Activated CD8-positive, alpha-beta memory T cell treated with anti-CD3 and anti-CD28 coated beads, Interleukin-2, amount 50 U/mL, for 4 hours (primary cell): ENCODE measurements at places on chromosomes 13 and 19.

GRCh38 chr13:37981932-37982331, 112.4 kb upstream of the TRPC4 start:
- DNase-seq = no peak

GRCh38 chr13:66933994-66934393, 296.1 kb downstream of the PCDH9 start:
- no peak for DNase-seq

GRCh38 chr19:37227996-37228395, 10.0 kb downstream of the ZNF383 start:
- peak; percentile 26 for DNase-seq

DNA sequence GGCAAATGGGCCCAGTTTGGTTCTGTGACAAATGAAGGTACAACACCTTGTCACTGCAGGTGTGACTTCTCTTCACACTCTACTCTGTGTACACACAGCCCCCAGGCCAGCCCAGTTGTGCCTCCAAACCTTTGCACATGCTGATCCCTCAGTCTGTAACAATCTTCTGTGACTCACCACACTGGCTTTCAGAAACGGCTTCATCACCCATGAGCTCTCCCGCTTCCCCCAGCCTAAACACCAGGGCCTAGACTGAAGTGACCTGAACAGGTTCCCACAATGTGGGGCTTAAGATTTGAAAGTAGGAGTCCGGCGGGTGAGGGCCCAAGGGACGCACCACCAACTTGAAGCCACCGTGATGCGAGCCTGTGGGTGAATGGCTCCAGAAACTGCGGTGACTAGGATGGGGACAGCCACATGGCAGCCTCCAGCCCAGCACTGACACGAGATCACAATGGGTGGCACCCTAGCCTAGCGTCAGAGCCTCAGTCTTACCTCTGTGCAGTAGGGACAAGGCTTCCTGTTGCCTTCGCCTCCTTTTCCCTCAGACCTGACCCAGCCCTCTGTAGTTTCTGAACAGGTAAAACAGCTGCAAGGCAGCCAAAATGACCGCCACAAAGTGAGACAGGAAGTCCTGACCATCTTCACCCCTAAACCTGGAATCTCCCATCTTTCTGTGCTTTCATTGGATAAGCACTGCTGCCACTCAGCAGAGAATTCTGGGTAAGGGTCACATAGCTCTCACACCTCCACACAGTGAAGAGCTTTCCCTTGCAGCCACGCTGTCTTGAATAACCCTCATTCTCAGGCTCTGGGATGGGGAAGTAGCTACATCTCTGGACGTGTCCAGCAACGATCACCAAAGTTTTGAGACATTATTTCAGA, 34.2 kb upstream of the ZNF599 start:
- no peak for DNase-seq

DNA sequence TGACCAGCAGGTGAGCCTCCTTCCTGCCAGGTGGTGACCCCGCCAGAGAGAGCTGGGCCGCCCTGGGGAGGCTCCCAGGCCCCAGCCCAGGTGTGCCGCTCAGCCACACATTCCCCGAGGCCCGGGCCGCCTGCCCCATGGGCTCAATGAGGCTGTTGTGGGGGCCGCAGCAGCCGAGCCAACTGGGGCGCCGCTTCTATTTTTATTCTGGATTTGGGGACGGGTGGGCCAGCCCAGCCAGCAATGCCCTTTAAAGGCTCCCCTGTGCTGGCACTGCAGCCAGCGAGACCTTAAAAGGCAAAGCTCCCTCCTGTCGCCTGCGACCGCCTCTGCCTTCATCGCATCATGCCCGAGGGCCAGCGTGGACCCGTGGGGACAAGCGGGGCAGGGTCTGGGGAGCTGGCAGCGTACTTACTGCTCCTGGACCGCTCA, 17.7 kb upstream of the CRTC1 start:
- DNase-seq = no peak

DNA sequence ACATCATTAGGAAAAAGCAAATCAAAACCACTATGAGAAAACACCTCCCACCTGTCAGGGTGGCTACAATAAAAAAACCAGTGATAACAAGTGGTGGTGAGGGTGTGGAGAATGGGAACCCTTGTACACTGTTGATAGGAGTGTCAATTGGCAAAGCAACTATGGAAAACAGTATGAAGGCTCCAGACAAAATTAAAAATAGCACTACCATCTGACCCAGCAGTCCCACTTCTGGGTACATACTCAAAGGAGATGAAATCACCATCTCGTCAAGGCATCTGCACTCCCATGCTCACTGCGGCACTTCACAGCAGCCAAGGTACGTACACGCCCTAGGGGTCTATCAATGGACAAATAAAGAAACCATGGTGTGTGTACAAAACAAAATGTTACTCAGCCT, 715.1 kb downstream of the UQCRFS1 start:
- no peak for DNase-seq

- no peak for DNase-seq
These were observed 412.7 kb downstream of the LMO7 start for GRCh38 chr13:76048675-76049375.

GRCh38 chr13:65763811-65764210, 1466.3 kb downstream of the PCDH9 start:
- no peak for DNase-seq

- DNase-seq = peak; percentile 76
These were observed 25.9 kb downstream of the GRIN2D start for GRCh38 chr19:48419158-48419920.

GRCh38 chr19:35438096-35438495, 10.0 kb upstream of the FFAR2 start:
- DNase-seq = no peak

DNA sequence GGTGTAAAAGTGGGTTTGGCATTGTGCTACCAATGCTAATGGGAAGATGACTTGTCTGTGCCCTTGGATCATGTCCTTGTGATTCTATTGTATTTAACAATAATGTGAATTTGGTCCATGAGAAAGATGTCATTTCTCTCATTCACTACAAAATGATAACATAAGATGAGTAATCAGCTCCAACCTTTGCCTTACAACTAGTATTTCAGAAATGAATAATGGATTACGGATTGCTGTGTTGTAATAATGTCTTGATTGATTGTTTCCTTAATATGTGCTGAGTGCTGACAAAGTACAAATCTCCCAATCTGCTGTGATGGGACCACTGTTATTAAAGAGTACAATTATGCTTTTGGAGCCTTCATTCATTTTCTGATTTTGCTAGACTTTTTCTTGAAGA, 375.0 kb downstream of the PCDH9 start:
- no peak for DNase-seq

- DNase-seq = no peak
These were observed 104.0 kb downstream of the ATP11A start for GRCh38 chr13:112793545-112794445.

- no peak for DNase-seq
These were observed 22.5 kb upstream of the NDFIP2 start for GRCh38 chr13:79458436-79458835.

GRCh38 chr19:15300533-15301197, 31.7 kb downstream of the BRD4 start:
- DNase-seq = no peak

- no peak for DNase-seq
These were observed 416.6 kb upstream of the ATXN8OS start for GRCh38 chr13:69690999-69691398.

DNA sequence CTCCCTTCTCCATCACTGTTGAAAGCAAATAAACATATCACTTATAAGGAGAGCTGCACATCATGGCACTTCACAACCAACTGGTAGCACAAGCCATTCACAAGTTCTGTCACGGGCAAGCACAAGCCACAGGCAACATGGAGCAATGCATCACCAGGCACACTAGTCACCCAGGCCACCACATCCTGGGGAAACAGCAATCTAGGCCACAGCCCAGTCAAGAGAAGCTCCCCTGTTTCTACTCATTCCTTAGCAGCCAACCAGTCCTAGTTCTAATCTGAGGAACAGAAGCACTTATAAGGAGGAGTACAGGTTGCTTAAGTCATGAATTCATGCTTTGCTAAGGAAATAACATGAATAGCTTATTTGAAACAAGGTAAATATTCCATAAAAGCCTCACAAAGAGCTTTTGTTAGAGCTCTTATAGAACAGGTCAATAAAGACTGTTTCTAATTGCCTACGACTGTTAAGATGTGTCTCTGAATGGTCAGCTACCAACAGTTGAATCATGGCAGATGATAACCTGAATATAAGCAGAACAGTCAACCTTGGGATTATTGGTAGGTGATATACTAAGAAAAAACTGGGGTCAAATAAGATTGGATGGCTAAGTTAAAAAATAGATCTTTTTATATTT, 169.0 kb downstream of the TBC1D4 start:
- DNase-seq = peak; percentile 19

DNA sequence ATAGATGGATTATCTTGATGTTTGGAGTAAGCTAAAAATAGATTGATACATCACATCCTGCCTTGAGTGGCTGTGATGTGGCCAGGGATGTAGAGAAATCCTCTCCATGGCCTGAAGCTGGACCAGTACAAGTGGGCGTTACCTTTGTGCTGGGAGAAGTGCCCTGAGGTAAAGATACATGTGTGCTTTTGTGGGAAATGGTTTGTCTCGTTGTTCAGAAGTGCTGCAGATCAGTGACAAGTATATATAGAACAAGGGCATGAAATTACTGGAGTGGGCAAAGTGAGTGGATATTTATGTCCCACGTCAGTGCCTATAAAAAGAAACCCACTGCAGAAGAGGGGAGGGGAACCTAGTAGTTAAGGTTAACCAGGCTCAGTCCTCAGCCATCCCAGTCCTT, 12.2 kb upstream of the ZNF304 start:
- no peak for DNase-seq

DNA sequence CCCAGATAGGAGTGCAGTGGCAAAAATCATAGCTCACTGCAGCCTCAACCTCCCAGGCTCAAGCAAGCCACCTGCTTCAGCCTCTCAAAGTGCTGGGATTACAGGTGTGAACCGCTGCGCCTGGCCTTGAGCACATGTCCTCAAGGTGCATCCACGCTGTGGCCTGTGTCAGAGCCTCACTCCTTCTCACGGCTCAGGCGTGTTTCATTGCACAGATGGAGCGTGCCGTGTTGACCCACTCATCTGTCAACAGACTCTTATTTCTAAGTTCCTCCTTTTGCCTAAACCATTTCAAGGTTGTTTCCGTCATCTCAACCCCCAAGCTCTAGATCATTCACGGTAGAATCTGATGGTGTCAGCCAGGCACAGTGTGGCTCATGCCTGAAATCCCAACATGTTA, 28.2 kb downstream of the ATP8B3 start:
- DNase-seq = no peak

- no peak for DNase-seq
These were observed 34.7 kb upstream of the SLITRK6 start for GRCh38 chr13:85833921-85834320.

GRCh38 chr13:23990455-23990854, 93.2 kb upstream of the C1QTNF9B start:
- no peak for DNase-seq

- no peak for DNase-seq
These were observed 136.7 kb downstream of the SIPA1L3 start for GRCh38 chr19:38043649-38044144.

DNA sequence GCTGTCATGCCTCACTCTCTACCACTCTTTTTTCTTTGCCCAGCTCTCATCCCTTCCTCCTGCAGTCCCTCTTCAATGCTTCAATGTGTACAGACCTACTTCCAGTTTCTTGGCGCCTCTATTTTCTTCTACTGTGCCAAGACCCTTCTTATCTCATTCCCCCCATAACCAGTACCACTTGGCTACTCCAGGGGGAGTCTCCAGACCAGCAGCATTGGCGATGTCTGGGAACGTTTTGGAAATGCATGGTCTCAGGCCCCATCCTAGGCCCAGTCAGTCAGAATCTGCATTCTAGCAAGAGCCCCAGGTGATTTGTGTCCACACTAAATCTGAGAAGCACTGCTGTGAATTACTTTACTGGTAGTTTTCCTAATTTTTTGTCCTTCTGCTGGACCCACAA, 198.2 kb downstream of the SLC7A1 start:
- DNase-seq = no peak

- DNase-seq = no peak
These were observed 52.8 kb downstream of the SLC6A16 start for GRCh38 chr19:49272204-49272603.

- DNase-seq = no peak
These were observed 16.2 kb downstream of the TMTC4 start for GRCh38 chr13:100658363-100658762.

DNA sequence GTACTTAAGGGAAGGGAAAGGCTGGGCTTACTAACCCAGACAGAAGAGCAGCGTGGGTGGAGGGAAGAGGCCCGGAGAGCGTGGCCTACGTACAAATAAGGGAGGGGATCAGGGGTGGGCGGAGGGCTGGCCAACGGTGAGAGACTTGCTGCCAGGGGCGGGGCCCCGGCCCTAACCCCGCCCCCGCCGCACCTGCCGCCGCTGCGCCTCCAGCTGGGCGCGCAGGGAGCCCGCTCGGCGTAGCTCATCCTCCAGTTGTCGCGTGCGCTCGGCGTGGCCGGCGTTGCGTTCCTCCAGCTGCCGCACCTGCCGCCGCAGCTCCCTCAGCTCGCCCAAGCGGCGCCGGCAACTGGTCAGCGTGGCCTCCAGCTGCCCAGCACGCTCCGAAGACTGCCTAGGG, 5.7 kb downstream of the HOOK2 start:
- peak; percentile 60 for DNase-seq

DNA sequence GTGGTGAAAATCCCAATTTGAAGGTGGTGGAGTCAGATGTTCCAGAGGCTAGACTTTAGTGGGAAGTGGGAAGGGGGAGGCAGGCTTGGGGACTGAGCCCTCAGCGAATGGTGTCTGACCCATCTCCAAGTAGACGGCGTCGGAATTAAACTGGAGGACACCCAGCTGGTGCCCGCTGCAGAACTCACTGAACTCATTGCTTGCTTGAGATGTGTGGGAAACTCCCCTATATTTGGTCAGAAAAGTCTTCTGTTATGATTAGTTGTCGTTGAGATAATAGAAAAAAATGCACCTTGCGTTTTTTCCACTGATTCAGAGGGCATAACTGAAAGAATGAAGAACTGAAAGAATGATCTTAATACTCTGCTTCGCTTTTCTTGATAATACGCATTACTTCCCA, 871 bp upstream of the ZNF583 start:
- DNase-seq = no peak

DNA sequence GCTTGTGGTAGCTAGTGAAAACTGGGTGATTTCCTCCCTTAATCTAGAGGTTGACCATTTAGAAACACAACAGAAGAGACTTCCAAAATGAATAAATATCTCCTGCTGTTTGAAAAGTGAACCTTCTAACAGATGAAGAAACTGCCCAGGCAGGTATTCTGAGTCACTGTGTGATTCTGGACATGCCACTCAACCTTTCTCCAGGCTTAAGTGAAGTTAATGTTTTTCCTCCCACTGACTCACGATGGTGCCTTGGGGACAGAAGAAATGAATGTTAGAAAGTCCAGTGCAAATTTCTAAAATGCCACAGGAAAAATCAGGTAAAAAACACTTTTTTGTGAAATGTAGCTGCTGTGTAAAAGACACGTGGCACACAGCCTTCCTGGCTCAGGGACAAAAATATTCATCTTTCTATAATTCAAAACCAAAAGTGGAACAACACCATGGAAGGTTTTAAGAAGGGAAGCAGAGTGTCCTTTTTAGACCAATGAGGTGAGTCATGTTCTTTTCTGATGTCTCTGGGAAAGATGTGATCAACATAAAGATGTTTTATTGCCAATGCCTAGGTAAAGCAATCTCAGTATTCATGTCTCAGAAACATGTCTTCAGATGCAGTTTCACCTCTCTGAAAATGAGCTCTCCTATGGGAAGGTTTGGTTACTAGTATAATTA, 9.1 kb downstream of the UBE2L5 start:
- no peak for DNase-seq

- DNase-seq = no peak
These were observed 669.3 kb downstream of the LIG4 start for GRCh38 chr13:107545946-107546502.
